Memory B cell (primary cell): ENCODE measurements at places on chromosomes 11 and 22.

- DNase-seq: no peak
Observed at GRCh38 chr22:46895753-46896152, 133.3 kb downstream of the TBC1D22A start.

DNA sequence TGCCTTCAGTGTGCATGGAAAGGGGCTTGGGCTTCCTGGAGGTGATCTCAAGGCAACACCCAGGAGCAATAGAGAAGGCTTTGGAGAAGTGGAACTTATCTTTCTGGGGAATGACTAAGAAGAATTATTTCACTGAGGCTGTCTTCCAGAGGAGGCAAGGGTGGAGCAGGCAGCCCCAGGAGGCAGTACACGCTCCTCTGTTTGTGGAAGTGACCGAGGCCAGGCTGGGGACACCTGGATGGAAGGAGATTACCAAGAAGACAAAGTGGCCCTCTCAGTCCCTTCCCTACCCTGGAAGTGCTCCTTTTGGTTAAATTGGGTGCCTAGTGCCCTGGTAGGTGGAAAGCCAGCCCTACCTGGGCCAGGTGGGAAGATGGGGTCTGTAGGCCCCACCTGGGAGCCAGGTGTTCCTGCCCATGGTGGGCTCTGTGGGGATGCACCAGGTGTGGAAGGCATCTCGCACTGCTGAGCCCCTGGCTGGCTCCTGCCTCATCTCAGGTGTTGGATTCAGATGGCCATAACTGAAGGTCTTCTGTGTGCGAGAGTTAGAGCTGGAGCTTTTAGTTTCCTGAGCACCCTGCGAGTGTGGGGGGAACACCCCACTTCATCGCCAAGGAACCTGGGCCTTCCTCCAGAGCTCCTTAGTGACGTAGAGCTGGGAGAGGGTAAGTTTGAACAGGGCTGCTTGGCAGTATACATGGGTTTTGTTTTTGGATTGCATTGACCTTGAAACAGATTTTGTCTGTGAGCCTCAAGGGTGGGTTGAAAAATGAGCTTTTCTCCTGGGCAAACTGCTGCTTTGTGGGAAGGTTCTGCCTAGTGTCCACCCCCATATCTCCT lies 46.1 kb downstream of the MICAL2 start:
- no peak for DNase-seq

GRCh38 chr11:95089620-95090542 lies at the start of gene ENDOD1:
TSS of gene ENDOD1 (plus strand) at chr11:95089846. CDS start at chr11:95089928, 82 bp downstream.
- DNase-seq: peak; percentile 81

DNA sequence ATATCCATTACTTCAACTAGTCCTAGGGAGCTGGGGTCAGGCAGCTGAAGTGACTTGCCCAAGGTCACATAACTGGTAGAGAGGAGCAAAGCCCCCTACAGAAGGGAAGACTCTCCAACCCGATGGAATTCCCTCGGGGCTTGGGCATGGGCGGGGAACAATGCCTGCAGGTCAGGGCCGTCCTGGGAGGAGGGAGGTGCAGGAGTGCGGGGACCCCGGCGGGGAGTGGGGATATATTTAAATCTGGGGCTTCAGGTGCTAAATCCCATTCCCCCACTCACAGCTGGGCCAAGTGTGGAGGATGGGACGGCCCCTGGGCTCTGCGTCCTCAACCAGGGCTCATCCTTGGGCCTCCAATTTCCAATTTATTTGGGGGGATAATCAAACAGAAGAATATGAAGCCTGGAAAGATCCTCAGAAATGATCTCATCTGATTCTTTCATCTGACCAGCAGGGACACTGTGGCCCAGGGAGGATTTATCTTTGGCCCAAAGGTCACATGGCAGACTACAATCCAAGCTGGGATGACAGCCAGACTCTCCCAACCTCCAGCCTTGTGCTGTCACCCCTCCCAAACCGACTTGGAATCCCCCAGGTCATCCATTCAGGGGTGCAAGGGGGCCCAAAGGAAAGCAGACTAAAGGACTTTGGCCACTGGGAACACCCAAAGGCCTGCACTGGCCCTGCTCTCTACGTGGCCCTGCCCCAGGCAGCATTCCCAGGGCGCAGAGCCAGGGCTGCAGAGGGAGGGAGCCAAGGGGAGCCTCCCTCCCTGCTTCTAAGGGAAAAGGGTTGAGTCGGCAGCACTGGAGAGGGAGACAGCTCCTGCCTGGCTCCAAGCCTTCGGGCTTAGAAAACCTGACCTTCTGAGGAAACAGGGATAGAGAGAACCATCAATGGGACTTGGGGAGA lies 8.7 kb upstream of the C1QTNF6 start:
- no peak for DNase-seq

- no peak for DNase-seq
Observed at GRCh38 chr22:46509416-46510089, 27.9 kb downstream of the CELSR1 start.

DNA sequence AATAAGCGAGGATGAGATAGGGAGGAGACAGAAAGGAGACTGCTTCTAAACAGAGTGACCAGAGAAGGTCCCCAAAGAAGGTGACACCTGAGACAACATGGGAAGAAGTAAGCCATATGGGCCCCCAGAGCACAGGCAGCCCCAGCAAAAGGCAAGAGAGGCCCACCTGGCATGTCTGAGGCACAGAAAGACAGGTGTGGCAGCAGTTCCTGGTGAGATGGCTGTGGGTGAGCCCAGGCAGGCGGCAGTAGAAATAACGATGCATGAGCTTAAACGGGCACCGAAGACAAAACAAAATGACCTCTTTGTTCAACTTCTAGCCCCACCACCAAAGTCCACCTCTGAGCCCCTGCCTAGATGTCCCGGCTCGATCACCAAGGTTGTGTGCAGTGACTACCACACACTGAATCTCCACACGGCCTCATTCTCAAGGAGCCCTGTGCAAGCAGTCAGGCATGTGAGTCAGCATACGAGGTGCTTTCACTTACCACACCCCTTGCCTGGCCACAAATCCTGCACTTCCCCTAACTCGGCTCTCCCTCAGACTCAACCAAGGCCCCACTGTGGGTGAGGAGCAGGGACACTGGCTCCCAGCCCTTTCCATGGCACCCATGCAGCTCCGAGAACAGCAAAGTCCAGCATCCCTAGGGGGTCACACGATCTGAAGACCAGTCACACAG lies 77.6 kb downstream of the PACSIN2 start:
- DNase-seq: peak; percentile 52

DNA sequence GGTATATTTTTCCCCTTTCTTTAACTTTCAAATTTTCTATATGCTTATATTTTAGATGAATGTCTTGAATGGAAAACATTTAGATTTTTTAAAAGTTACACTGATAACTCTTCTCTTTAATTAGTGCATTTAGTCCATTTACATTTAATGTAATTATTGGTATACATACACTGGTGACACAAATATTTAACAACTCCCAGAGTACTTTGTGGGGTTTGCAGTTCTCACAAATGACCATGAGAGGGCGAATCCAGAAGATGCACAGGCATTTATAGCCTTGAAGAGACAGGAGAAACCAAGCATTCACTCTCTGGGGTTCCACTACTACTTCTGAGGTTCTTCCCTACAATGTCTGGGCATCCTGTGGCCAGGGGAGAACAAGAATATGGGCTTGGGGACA lies 125.1 kb downstream of the TIMP3 start:
- DNase-seq: no peak

DNA sequence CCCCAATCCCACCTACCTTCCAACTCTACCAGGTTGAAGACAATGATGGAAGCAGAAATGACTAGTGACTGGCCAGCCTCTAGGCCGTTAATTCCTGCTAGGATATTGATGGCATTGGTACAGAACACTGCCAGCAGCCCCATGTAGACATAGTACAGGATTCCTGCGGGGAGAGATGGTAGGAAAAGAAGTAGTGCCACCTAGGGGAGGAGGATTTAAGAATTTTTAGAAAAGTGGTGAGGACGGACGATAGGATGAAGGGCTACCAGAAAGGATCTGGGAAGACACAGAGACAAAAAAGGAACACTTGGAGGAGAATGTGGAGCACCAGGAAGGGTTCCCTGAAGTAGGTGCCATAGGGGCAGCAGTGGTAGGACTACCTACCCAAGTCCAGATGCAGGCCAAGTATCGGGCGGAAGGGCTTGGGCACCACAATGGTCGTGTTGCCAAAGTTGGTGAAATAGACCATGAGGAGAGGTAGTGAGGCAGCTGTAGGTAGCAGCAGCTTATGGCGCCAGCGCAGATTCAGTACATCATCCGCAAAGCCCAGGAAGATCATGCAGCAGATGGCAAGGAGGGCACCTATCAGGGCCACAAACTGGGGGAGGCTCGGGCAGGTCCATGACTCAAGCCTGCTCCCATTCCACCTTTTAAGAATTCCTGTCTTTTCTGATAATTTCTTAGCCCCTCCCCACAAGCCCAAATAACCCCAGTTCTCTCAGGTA lies 1.2 kb downstream of the DPAGT1 start:
- DNase-seq: no peak

DNA sequence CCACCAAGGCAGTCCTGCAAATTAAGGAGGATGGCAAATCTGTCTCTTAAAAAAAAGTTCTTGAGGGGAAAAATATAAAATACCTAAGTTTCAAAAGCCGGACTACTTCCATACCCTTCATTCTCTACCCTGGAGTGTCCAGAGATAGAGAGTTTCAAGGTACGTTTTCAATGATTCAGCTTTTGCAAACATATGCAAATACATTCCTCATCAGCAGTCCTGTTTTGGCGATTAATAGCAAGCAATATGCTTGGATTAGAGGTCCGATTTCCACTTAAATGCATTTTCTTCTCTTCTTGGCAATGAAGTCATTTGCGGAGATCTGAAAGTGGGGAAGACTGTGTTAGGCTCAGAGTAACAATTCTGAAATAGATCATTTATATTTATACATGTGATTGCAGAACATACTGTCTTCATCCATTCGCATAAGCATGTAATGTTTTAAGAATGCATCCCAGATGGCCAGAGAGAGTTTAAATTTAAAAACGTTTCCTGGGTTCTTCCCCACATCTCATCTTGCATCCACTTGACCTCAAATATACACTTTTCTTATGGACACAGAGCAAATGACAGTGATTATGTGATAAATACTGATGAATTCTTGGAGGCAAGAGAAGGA lies 13.8 kb upstream of the TFIP11 start:
- no peak for DNase-seq

DNA sequence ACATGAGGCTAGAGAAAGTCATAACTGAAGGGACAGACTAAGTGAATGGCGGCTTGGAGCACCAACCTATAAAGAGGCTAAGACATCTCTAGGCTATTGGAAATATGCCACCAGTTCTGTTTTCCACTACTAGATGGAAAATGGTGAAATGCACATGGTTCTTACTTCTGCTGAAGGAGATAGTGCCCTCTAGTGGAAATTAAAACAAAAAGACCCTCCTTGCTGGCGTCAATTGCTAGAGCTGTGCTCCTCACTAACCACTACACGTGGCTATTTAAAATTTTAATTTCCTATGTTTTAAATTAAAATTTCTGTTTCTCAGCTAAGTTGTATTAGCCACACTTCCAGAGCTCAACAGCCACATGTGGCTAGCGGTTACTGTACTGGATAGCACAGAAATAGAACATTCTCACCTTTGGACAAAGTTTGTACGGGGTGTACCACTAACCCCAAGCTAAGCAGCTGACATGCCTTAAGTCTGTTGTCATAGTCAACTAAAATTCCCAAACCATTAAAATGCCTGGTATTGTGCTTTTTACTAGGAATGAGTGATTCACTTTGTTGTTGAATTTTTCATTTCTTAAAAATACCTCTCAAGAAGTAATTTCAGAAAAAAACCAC lies 34.1 kb upstream of the CALCA start:
- peak; percentile 16 for DNase-seq

DNA sequence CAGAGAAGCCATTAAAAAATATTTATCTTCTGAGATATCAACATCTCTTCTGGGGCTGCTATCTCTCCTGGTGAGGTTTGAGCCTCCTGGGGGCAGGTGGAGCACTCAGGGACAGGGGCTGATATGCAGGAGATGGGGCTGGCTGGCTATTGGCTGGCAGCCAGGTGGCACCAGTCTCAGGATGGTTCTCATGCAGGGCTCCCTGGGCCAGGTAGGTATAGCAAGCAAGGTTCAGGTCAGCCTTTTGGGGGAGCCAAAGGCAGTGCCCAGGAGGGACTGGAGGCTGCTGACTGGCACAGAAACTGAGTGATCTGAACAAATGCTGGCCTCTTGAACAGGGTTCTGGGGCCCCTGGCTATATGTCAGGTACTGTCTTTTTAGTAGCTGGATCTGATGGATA lies 29.7 kb upstream of the EMSY start:
- no peak for DNase-seq

- no peak for DNase-seq
Observed at GRCh38 chr11:80065086-80065485, 624.3 kb upstream of the TENM4 start.

DNA sequence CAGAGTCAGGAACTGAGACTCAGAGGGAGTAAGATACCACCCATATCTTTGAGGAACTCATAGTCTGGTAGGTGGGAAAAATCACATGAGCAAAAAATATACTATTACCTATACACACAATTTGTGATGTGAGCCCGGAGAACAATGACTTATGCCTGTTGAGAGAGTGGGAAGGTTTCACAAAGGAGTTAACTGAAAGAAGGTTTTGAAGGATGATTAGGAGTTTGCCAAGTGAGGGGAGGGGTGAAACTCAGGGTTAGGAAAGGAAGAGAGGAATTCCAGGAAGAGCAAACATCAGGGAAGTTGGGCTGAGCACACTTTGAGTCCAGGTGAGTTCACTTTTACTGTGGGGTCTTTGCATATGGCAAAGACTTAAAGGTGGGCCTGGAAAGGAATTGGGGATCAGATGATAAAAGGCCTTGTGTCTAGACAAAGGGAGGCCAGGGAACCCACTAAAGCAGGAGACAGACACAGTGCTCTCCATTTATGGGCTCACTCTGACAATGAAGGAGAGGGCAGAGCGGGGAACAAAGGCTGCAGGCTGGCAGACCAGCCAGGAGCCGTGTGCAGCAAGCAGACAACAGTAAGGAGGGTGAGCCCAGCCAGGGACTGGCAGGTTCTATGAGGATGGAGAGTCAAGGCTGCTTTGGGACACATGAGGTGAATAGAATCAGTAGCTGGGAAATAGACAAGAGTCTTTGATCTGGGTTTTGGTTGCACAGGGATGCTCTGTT lies 33.1 kb downstream of the TSPAN18 start:
- DNase-seq: no peak

- no peak for DNase-seq
Observed at GRCh38 chr22:43829904-43830851, 18.1 kb upstream of the EFCAB6 start.

GRCh38 chr11:125346565-125347260 lies 149.4 kb downstream of the FEZ1 start:
- DNase-seq: no peak

- DNase-seq: no peak
Observed at GRCh38 chr22:26033071-26033470, 136.2 kb upstream of the SEZ6L start.
